ENCODE measurements at places on chromosomes 3 and 15. TPM values are rescaled to one million over a fixed set of nuclear protein-coding genes. Genes with fewer than 3 reads are reported as not detected.

DNA sequence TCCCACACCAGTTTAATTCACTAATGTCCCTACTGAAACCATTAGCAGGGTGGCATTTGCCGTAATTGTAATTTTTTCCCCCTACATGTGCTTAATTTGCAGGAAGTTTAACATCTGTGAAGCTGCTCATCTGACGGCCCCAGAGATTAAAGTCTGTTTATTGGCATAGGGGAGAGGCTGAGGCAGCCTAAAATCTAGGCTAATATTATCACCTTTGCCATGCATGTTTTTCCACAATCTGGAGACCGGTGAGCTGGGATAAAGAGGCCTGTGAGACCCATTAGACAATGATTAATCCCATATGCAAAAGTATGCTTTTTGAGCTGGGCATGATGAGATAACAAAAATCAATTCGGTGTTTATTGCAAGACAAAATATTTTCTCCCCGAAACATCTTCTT, 561.2 kb upstream of the ALCAM start:
- H3K4me3 ChIP-seq = no peak overlapping the region
- H3K27ac ChIP-seq = peak overlapping the region; percentile 54
- no peak for DNase-seq

DNA sequence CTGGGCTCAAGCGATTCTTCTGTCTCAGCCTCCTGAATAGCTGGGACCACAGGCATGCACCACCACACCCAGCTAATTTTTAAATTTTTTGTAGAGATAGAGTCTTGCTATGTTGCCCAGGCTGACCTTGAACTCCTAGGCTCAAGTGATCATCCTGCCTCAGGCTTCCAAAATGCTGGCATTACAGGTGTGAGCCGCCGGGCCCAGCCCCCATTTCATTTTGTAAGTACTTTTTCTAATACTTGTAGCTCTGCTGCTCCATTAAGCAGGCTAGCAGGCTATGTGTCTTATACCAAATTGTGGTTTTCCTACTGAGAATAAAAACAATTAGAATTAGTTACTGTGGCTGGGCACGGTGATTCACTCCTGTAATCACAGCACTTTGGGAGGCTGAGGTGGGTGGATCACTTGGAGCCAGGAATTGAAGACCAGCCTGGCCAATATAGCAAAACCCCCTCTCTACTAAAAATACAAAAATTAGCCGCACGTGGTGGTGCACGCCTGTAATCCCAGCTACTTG, 22.4 kb downstream of the NIPA1 start:
- H3K27me3 ChIP-seq = no peaks in the 10 kb centered on the region
- H3K4me3 ChIP-seq = no peak overlapping the region
- no peaks in the 10 kb centered on the region for H3K4me1 ChIP-seq
- no peak overlapping the region for H3K27ac ChIP-seq
- H3K36me3 ChIP-seq = peaks cover 5% of the 10 kb centered on the region
- no peak for DNase-seq

DNA sequence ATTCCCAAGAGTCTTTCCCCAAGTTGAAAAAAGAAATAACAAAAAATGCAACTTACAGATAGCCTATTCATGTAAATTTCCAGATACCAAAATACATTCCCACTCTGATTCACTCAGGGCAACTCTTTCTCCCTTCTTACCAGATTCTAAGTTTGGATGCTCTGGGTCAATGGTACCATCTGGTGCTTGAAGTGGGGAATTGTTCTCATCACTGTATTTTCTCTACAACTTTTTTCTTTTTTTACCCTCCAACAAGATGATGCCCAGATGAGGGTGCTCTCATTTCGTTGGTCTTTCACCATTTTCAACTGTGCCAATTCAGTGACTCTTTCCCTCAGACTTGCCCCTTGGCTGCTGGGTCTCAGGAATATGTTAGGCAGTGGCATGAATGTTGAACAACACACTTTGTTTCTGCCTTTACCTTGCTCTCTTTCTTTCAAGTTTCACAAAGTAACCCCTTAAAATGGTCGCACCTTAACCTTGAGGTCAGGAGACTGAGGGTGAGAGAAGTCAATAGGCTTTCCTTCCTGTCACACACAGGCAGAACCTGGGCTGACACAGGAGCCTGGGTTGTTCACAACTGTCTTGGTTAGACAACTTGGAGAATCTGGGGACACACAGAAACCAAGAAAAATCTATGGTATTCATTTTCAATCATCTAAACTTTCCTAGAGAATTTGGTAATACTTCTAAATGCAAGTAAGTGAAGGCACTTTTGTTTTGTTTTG, 330.7 kb upstream of the SLCO3A1 start:
- DNase-seq = no peak
- H3K4me1 ChIP-seq = no peaks in the 10 kb centered on the region
- no peak overlapping the region for H3K27ac ChIP-seq
- no peaks in the 10 kb centered on the region for H3K27me3 ChIP-seq
- no peak overlapping the region for H3K4me3 ChIP-seq
- H3K36me3 ChIP-seq = peaks cover 5% of the 10 kb centered on the region

- no peaks in the 10 kb centered on the region for H3K36me3 ChIP-seq
- no peaks in the 10 kb centered on the region for H3K27me3 ChIP-seq
- no peak overlapping the region for H3K4me3 ChIP-seq
- DNase-seq = no peak
- no peak overlapping the region for H3K27ac ChIP-seq
Measured at GRCh38 chr3:135915206-135915605, 50.3 kb upstream of the PPP2R3A start.

DNA sequence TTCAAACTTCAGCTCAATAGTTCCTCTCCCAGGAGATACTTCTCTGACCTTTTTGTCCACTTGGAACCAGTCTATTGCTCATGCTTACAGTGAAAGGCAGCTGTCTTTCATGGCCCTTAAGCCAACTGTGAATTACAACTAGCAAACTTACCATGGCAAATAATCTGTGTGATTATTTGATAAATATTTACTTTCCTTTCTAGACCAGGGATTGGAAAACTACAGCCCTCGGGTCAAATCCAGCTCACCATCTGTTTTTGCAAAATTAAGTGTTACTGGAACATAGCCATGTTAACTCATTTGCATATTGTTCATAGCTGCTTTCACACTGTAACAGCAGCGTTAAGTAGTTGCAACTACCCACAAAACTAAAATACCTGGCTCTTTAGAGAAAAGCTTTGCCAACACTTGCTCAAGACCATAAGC, 289.1 kb upstream of the MCTP2 start:
- H3K4me3 ChIP-seq = no peak overlapping the region
- H3K27ac ChIP-seq = no peak overlapping the region
- H3K36me3 ChIP-seq = no peaks in the 10 kb centered on the region
- H3K27me3 ChIP-seq = no peaks in the 10 kb centered on the region
- peaks cover 3% of the 10 kb centered on the region for H3K4me1 ChIP-seq
- no peak for DNase-seq

DNA sequence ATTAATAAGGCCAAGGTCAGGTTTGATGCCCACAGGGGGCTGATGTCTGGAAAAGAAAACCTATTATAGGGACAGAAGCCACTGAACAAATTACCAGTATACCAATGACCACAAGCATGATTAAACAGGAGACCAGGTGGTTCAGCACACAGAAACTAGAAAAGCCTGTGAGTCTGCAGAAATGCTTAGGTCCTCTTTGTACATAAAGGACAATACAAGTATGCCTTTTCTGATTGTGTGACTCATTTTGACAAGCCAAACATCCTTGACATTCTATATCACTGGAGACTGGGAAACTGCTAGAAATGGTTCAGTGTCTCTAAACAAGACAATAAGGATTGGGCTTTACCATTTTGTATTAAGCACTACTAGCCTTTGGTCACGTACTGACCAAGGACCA, 113.2 kb upstream of the MYO5C start:
- H3K4me1 ChIP-seq = no peaks in the 10 kb centered on the region
- no peaks in the 10 kb centered on the region for H3K27me3 ChIP-seq
- H3K27ac ChIP-seq = no peak overlapping the region
- no peak overlapping the region for H3K4me3 ChIP-seq

DNA sequence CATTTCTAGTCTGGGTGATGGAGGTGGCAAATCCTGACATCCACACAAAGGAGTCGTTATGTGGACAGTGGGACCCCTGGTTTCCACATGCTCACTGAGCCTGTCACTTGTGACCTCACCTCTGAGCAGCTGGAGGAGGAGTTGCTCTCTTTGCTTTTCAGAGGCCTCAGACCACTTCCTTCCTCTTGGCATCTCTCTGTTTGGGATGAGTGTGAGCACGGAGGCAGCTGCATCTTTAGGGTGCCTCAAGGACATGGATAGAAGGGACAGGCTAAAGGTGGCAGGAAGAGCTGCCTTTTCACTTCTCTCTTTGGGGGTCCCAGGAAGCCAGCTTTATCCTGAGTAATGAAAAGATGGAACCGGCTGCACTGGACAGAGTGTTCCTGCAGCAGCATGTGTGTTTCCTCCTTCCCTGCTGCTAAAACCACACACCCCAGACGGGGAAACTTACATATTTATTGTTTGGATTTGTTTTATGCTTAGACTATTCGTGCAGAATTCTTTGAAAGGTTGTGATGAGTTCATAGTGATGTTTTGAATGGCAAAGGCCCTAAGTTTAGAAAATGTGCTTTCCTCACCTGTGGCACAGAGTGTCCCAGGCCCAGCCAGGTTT, 31.8 kb downstream of the GPR171 start:
- H3K4me1 ChIP-seq = no peaks in the 10 kb centered on the region
- H3K27ac ChIP-seq = no peak overlapping the region
- DNase-seq = no peak

DNA sequence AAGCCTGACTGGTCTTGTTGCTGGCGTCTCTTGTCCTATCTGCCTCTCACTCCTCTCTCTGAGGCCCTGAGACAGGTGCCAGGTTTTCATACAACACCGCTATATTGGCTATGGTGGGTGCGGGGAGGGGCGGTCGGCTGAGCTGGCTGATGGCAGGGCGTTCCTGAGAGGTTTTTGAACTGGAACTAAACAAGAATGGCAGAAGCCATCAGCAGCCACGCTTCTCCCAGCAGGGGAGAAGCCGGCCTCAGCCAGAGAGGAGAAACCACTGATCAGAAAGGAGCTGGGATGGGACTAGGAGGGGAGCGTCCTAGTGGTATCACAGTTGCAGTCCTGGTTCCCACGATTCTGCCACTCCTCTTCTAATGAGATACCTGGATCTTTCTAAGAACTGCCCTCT, 89.9 kb upstream of the PRR23E start:
- H3K4me1 ChIP-seq = peaks cover 4% of the 10 kb centered on the region
- H3K27ac ChIP-seq = no peak overlapping the region
- H3K27me3 ChIP-seq = peaks cover 10% of the 10 kb centered on the region
- no peaks in the 10 kb centered on the region for H3K36me3 ChIP-seq
- no peak overlapping the region for H3K4me3 ChIP-seq

- H3K36me3 ChIP-seq = peaks cover 6% of the 10 kb centered on the region
- no peak overlapping the region for H3K27ac ChIP-seq
- H3K27me3 ChIP-seq = no peaks in the 10 kb centered on the region
- H3K4me1 ChIP-seq = no peaks in the 10 kb centered on the region
- H3K4me3 ChIP-seq = no peak overlapping the region
Measured at GRCh38 chr15:77181305-77182074, 110.6 kb upstream of the TSPAN3 start.

- no peaks in the 10 kb centered on the region for H3K4me1 ChIP-seq
- H3K27me3 ChIP-seq = no peaks in the 10 kb centered on the region
- H3K4me3 ChIP-seq = no peak overlapping the region
Measured at GRCh38 chr3:121963608-121964007, 58.4 kb downstream of the ILDR1 start.

- H3K4me1 ChIP-seq = peaks cover 7% of the 10 kb centered on the region
- no peak for DNase-seq
- H3K36me3 ChIP-seq = no peaks in the 10 kb centered on the region
- H3K27ac ChIP-seq = no peak overlapping the region
Measured at GRCh38 chr3:31530960-31531335, 1.8 kb upstream of the STT3B start.

GRCh38 chr3:10653241-10653640, 147.9 kb upstream of the ATP2B2 start:
- peaks cover 5% of the 10 kb centered on the region for H3K36me3 ChIP-seq
- DNase-seq = no peak
- H3K27ac ChIP-seq = no peak overlapping the region
- peaks cover 25% of the 10 kb centered on the region for H3K4me1 ChIP-seq

- peaks cover 2% of the 10 kb centered on the region for H3K27me3 ChIP-seq
- H3K36me3 ChIP-seq = no peaks in the 10 kb centered on the region
Measured at GRCh38 chr3:194123726-194124125, 12.2 kb upstream of the HES1 start.

- no peaks in the 10 kb centered on the region for H3K27me3 ChIP-seq
- no peak overlapping the region for H3K4me3 ChIP-seq
- no peaks in the 10 kb centered on the region for H3K36me3 ChIP-seq
- no peak for DNase-seq
- no peak overlapping the region for H3K27ac ChIP-seq
Measured at GRCh38 chr3:54681706-54682105, 246.2 kb downstream of the LRTM1 start.

DNA sequence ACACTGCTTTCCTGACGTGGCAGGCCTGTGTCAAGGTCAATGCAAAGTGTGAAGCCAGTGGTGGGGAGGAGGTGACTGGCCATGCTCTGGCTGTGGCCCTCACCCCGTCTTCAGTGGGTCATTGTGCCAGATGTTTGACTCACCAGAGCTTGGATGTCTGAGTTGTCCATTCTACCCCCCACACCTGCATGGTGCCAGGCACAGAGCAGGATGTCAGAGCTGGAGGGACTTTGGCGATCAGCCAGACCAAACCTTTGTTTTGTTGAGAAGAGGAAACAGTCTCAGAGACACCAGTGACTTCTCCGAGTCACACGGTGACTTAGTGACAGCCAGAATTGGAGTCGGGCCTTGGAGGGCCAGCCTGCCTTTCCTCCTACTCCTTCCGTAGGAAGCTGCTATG, 49.5 kb downstream of the SMAD6 start:
- peaks cover 14% of the 10 kb centered on the region for H3K36me3 ChIP-seq
- H3K27me3 ChIP-seq = peaks cover 2% of the 10 kb centered on the region
- no peaks in the 10 kb centered on the region for H3K4me1 ChIP-seq
- no peak overlapping the region for H3K4me3 ChIP-seq
- no peak for DNase-seq

- peaks cover 10% of the 10 kb centered on the region for H3K27me3 ChIP-seq
- DNase-seq = no peak
- peaks cover 14% of the 10 kb centered on the region for H3K4me1 ChIP-seq
- no peak overlapping the region for H3K4me3 ChIP-seq
Measured at GRCh38 chr3:9081184-9081818, 118.0 kb upstream of the RAD18 start.

DNA sequence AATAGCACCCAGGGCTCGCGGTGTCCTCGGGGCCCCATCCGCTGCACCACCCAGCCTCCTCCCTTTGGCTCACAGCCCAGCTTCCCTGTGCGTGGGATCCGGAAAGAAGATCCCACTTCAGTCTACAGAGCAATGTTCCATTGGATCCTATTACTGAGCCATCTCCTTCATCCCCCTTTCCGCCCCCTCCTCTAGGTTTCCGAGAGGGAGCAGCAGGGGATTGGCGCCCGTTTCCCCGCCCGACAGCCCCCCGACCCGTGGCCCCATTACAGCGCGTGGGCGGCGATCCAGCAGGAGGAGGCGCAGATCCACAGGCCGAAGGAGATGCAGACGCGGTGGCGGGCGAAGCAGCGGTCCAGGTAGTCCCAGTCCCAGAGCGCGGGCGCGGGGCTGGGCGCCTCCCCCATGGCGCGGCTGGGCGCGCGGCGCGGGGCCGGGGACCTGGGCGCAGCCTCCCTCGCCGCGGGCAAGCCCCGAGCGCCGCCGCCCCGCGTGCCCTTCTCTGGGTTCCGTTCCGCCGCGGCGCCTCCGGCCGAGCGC, 340 bp downstream of the TMEM44 start:
- H3K27ac ChIP-seq = no peak overlapping the region
- peak overlapping the region; percentile 89 for H3K4me3 ChIP-seq
- no peak for DNase-seq
- H3K4me1 ChIP-seq = no peaks in the 10 kb centered on the region
- H3K36me3 ChIP-seq = peaks cover 6% of the 10 kb centered on the region

The REC114 gene
- total RNA-seq = not detected

The DPPA4 gene
- 89.5 TPM for total RNA-seq

The CPB1 gene
- total RNA-seq = not detected

The SPATA12 gene
- not detected for total RNA-seq

The BTLA gene
- not detected for total RNA-seq

The HRH1 gene
- total RNA-seq = not detected

The CCR8 gene
- total RNA-seq = not detected

Measured in glutamatergic neuron (in vitro differentiated cells).